ENCODE measurements at places on chromosomes 5 and 9.

- DNase-seq, result no peak
Measured at GRCh38 chr9:11577522-11577921, 964.7 kb upstream of the PTPRD start.

GRCh38 chr5:19322716-19323485 is 665.1 kb downstream of the CDH18 start:
- no peak for DNase-seq

DNA sequence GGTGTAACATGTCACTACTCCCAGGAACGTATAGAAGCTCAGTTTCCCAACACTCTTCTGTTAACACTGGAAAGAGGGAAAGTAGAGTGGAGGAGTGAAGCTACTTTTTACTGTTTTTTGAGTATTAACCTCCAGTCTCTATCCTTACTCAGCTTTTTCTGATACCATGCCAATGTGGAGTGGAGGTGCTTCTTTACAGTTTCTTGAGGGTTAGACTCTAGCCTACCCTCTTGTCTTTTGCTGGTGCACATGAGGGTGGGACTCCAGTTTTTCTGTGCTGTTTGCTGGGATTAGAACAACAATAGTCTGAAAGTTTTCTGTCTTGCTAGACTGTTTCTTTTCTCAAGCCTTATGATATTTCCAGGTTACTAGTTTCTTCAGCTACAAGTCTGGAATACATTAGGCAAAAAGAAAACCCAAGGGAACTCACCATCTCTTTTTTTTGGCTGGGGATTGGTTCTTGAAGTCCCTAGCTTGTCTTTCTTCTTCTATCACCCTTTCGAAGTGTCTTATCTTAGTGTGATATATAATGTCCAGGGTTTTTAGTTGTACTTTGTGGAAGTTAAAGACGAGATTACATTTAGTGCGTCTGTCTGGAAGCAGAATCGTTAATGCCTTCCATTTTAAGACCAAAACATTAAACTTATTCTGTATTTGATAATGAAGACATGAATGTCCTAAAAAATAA is 35.9 kb downstream of the PRR16 start:
- no peak for DNase-seq

DNA sequence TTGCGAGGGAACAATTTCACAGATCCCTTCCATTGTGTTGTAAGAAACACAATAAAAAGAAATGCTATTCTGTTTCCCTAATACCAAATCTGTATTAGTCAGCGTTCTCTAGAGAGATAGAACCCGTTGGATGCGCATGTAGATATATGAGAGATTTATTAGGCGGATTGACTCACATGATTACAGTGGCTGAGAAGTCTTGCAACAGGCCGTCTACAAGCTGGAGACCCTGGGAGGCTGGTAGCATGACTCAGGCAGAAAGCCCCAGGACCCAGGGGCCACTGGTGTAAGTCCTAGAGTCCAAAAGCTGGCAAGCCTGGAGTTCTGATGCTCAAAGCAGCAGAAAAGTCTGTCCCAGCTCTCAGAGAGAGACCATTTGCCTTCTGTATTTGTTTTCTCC is 18.4 kb upstream of the IL17B start:
- DNase-seq, result no peak

- no peak for DNase-seq
Measured at GRCh38 chr5:113065626-113066025, 89.0 kb downstream of the DCP2 start.

DNA sequence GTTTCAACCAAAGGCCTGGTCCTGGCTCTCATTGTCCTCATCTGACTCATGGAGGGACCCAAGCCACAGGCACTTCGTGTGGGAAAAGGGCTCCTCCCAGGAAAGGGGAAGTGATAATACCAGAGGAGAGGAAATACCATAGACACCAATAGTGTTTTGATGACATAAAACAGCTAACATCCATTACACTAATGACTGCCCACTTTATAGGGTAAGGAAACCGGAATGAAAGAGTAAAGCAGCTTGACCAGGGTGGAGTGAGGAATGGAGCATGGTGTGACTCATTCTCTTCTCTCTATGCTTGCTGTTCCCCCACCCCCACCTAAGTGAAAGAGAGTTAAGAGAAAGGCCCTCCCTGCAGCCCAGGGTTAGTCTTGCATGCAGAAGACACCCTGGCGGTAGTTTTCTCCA is 67.4 kb upstream of the HRH2 start:
- DNase-seq, result no peak

- no peak for DNase-seq
Measured at GRCh38 chr5:135541807-135542502, 6.2 kb upstream of the NEUROG1 start.

DNA sequence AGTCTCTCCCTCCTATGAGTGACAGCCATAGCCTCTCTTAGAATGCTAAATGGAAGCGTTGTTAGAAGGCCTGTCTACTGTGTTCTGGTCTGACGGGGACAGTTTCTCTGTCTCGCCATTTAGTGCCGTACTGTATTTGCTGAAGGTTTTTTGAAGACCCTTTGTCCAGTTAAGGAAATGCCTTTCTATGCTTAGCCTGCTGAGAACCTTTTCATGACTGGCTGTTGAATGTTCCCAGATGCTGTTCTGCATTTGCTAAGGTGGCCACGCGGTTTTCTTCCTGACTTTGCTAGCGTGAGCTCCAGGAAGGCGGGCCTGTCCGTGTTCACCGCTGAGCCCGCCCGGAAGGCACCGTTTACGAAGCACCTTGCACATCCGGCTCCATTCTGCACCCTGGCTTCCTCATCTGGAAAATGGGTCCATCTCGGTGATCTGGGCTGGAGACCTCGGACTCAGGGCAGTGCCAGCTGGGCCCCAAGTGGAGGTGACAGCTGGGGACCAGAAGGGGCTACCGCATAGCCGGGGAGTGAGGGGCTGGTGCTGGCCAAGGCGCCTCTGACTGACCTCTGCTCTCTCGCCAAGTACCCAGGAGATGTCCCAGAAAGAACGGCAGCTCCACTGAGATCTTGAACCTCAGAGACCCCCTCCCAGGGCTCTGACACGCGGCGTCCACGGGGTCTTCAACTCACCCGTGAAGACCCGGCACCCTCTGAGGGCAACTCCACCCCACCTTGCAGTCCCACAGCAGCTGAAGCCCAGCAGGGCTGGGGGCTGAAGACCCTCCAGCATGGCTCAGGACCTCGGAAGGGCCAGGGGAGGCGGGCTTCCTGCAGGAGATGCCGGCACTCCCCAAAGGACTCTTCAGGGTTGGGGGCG is 52.5 kb upstream of the NKD2 start:
- no peak for DNase-seq

- peak; percentile 30 for DNase-seq
Measured at GRCh38 chr5:32233696-32234447, 59.8 kb upstream of the GOLPH3 start.

DNA sequence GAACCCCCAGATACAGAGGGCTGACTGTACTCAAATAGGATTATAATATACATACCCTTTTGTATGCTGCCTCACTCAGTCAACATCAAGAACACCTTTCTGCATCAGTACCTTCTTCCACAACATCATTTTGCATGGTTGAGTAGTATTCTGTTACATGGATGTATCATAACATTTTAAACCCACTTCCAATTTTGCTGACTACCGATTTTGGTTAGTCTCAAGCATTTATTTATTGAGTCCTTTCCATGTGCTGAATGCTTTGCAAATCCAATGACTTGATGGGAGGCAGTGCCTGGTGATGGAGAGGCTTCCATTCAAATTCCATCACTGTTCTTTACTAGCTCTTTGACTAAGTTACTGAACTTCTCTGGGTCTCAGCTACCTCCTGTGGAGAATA is 182.0 kb upstream of the KLF4 start:
- no peak for DNase-seq

- DNase-seq, result no peak
Measured at GRCh38 chr9:105154723-105155191, 89.7 kb upstream of the SLC44A1 start.

DNA sequence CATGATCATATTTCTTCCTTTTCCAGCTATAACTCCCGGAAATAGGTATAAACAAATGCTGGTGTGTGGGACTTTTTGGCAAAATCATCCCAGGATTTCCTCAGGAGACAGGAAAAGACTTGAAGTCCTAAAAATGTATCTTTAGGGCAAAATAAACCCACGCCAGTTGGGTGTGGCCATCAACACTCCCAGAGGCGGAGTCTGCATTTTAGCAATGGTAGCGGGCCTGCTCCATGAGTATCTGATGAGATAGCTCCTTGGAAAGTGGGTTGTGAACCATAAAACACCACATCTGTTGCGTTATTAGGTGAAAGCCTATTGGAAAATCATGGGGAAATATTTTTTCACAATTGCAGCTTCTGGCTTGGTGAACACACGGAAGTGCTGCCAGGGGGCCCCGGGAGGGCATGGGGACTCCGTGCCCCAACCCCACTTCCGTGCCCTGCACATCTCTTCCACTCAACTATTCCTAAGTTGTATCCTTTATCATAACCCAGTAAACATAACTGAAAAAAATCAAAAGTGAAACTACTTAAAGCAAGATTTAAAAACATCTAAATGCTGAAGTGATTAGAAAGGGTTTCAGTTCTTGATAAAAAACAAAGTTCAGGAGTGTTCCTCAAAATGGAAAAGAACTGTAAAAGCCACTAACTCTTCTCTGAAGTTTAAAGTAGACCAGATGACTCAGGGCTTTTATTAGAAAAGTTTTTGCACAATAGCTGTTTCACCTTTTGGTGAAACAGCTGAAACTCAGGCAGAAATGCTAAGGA is 111.2 kb downstream of the LRRC70 start:
- peak; percentile 9 for DNase-seq

DNA sequence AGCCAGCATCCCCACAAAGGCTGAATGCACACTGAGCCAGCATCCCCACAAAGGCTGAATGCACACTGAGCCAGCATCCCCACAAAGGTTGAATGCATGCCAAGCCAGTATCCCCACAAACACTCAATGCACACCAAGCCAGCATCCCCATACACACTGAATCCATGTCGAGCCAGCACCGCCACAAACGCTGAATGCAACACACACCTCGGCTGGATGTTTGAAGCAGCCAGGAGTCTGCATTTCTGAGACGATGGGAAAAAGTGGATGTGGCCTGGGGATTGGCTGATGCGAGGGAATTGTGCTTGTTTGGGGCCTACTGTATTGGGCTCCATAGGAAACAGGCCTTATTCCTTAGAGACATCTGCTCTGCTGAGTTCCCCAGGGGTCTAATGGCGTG is 30.9 kb upstream of the CEP72 start:
- no peak for DNase-seq

- no peak for DNase-seq
Measured at GRCh38 chr5:759781-760362, 24.7 kb downstream of the ZDHHC11B start.

DNA sequence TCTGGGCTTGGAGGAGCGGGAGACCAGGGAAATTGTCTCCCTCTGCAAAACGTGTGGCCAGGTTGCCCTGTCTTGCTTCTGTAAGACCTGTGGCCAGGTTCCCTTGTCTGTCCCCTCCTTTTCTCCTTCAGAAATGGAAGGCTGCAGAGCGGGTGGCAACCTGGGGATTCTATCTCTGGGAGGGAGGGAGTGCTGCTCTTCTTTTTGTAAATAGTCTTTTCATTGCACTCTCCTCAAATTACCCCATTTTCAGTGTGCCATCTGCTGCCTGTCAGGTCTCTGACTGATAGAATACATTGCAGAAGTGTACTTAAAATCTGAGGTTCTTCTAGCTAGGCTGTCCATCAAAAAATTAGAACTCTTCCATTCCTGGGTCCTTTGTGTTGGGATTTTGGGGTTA is 126.0 kb downstream of the GABRB2 start:
- DNase-seq, result no peak

- no peak for DNase-seq
Measured at GRCh38 chr5:18314192-18314778, 680.0 kb downstream of the TAF11L14 start.

- DNase-seq, result no peak
Measured at GRCh38 chr5:125026867-125027731, 280.7 kb upstream of the ZNF608 start.

DNA sequence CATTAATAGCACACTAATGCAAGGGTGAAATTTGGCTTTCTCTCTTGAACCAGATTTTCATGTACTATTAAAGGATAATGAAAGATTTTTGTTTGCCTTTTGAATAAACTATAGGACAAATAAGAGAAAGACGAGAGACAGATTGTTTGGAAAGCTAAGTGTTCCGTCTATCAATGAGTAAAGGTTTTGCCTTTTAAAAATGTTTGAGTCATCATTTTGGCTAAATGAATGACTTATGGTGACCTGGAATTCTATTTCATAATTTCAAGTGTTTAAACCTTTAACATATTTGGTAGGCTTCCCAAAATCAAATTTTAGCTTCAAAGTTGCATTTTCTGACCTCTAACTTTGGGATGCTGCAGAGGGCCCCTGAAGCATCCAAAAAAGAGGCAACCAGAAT is 145.2 kb downstream of the SLC25A46 start:
- no peak for DNase-seq

DNA sequence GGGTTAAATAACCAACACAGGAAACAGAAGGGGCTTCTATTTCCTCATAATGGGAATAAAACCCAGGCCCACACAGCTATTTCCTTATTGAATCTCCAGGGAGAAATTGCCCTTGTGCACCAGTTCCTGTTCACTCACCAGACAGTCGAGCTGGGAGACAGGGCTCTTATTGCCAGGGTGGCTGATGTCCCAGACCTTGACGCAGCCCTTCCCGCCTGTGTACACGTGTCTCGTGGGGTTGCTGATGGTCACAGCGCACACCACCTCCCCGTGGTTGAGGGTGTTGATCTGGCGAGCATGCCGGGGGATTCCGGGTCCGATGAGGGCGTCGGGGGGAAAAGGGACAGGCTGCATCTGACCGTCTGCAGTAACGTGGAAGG is 96.5 kb downstream of the TLE1 start:
- DNase-seq, result peak; percentile 27

DNA sequence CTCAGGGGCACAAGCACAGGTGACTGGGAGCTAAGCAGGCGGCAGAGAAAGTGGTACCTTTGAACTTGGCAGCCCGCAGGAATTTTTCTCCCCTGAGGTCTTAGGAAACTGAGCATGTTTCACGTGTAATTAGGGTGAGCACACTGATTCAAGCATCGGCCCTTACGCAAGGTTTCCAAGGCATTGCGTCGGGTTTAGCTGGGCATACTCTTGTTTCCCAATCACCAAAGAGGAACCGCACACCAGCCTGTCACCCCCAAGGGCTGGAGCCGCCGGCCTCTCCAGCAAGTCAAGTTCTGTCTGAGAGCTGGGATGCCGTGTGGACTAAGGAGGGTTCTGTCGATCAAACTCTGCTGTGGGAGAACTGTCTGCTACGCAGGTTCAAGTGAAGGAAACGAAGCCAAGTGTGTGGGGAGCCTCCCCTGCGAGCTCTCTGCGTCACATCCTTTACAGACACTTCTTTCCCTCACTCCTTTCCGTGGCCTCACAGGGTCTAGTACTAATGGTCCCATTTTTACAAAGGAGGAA is 53.0 kb downstream of the ERGIC1 start:
- peak; percentile 58 for DNase-seq

DNA sequence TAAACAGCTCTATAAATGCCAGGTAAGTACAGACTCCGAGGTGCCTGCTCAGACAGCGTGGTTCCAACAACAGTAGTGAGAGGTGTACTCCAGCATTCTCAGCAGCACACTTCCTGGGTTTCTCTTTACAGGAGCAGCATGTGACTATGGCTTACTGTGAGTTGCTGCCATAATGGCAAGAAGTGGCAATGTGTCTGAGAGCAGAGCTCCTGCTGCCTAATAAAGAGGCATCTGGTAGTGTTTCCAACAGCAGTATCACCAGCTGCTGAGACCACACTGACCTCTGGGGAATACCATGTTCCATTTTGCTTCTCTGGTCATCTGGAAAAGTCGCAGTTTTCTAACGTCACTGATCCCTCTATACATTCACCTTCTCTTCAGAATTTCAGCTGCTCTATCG is 398.2 kb downstream of the SLCO4C1 start:
- no peak for DNase-seq

- DNase-seq, result no peak
Measured at GRCh38 chr5:160317434-160317833, 5.1 kb upstream of the CCNJL start.

- no peak for DNase-seq
Measured at GRCh38 chr9:123440256-123440655, 84.3 kb downstream of the CRB2 start.

Measured in globus pallidus (tissue), 1 donor.